Hindlimb muscle (tissue), 1 donor: ENCODE measurements at places on chromosomes 16 and 17. TPM values are rescaled to one million over a fixed set of nuclear protein-coding genes. Genes with fewer than 3 reads are reported as not detected.

DNA sequence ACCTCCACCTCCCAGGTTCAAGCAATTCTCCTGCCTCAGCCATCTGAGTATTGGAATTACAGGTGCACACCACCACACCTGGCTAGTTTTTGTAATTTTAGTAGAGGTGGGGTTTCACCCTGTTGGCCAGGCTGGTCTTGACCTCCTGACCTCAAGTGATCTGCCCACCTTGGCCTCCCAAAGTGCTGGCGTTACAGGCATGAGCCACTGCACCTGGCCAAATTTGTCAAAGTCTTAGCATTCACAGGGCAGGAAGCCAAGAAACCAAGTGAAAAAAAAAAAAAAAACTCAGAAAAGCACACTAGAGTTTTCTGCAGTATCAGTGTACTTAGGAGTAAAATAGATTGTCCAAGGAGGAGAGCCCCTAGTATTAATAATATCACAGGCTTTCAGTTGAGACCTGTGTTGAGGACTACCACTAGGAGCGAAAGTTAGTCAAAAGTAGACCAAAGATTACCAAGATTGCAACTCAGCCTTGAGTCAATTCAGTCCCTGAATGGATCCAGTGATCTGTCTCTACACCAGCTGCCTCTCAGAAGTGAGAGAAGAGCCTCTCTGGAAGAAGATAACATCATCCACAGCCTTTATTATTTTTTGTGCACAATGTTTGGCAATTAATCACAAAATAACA lies 159.7 kb downstream of the CEP112 start:
- no peak for DNase-seq

DNA sequence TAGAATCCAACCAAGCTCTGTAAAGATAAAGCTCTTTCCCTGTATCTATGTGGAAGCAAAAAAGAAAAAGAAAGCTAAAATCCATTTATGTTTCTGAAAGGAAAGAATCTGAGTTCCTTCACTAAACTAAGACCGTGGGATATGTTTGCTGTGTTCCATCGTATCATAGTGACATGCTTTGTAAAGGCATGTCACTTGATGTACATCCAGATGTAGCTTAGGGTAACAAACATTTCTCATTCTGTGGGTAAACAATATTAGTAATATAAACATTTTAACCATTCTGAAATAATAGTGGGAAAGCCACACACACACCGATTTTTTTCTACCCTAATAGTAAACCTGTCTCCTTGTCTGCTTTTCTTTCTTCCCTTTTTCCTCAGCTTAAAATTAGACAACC lies 78.1 kb downstream of the TUBD1 start:
- DNase-seq: no peak

Gene MYH11
- 11.2 TPM for polyA plus RNA-seq

Gene MEOX1
- 10.1 TPM for polyA plus RNA-seq

Gene GFAP
- polyA plus RNA-seq: 0.71 TPM

DNA sequence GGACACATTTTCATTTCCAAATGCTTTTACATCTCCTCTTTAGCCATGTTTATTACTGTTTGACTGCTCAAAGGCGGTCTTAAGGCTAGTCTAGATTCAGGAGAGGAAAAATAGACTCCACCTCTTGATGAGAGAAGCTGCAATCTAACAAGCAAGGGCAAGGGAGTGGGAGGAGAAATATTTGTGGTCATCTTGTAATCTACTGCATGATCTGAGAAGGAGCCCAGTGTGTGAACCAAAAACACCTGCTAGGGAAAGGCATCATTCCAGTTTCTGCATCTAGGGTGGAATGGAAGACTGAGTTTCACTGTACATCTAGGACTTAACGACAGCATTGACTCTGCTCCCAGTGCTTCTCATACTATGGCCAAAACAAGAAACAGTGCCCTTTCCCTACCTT lies 232.2 kb upstream of the HS3ST3A1 start:
- DNase-seq: no peak

GRCh38 chr17:13363771-13364170 lies 238.0 kb downstream of the HS3ST3A1 start:
- no peak for DNase-seq

Gene TBC1D3B
- polyA plus RNA-seq: 10.9 TPM

DNA sequence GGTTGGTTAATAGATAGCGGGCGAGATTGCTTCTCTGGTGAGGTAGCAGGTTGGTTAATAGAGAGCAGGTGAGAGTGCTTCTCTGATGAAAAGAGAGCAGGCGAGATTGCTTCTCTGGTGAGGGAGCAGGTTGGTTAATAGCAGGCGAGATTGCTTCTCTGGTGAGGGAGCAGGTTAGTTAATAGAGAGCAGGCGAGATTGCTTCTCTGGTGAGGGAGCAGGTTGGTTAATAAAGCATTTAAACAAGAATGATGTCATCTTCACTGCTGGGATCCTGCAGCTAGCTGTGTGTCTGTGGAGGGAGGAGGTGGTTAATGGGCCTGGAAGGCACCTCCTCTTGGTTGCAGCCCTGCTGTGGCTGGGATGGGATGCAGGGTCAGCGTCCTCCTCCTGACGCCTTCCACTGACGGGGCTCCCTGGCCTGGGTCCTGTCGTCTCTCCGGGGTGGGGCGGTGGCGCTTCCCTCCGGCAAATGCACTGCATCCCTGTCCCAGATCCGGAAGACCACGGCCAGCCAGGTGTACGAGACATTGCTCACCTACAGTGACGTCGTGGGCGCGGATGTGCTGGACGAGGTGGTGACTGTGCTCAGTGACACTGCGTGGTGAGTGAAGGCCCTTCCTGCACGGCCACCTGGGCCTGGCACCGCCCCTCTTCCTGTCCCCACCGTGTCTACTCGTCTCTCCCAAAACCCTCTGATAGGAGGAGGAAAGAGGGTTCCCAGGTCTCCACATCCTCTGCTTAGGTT lies 99.2 kb upstream of the ZNF750 start:
- DNase-seq: no peak

- peak; percentile 15 for DNase-seq
Measured at GRCh38 chr16:64704386-64704785, 417.5 kb downstream of the CDH11 start.

Gene PLK1
- 11.9 TPM for polyA plus RNA-seq

Gene TEX14
- polyA plus RNA-seq: 4.7 TPM

DNA sequence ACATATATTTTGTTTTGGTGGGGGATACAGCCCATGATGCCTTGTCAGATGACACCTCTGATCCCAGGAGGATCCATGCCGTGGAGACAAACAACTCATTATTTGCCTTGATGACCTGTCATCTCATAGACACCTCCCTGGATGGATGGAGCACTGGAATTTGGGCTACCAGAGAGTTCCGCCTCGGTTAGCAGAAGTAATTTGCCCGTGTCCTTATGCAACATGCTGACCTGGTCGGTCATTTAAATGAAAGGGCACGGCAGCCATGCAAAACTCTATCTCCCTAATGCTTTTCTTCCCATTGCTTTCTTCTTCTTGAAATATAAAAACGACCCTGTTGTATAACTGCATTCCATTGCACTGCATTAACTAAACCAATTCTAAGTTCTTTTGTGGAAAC lies 145.3 kb downstream of the GRIN2A start:
- no peak for DNase-seq

Gene PRPSAP1
- polyA plus RNA-seq: 36.3 TPM

DNA sequence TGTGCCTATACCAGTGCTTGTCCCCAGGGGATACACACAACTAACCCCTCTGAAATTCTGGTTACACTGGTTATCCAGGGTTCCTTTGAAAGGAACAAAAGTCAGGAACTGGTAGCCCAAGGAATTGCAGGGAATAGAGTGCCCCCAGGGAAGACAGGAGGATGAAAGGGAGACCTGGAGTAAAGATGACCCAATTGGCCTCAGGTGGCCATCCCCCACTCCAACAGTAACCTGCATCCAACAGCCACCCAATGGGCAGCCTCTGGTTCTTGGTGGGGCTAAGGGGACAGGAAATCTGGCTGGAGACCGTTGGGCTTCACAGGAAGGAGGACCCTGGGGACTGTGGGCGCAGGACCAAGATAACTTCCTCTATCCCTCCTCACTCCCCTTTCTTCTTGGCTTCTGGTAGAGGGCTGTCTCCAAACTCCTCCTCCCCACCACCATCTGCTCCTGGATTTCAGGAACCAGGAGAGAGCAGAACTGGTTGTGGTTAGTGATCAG lies 826 bp upstream of the MPO start:
- DNase-seq: no peak

- DNase-seq: no peak
Measured at GRCh38 chr17:56845934-56846333, 12.0 kb downstream of the DGKE start.

Gene SAMD14
- 4.0 TPM for polyA plus RNA-seq

DNA sequence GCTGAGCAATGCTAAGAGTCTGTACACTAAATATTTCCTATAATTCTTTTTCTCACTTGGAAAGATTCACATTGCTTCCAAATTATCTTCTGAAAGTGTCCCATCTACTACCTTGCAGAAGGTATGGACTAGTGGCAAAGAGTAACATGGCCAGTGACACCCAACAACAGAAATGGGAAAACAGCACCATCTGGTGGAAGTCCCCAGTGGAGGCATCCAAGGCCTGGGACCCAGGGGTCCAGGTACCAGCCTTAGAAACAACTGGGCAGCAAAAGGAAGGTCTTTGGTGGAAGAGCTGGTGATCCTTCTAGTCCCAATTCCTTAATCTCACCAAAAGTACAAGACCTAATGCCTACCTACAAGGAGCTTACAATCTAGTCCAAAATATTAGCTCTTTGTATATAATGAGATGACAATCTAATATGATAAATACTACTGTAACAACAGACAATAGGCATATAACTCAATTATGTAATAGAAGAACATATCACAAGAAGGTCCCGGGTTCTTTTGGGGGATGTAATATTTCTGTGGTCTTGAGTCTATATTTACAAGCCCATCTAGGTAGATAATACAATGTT lies 55.3 kb downstream of the SKAP1 start:
- DNase-seq: no peak

DNA sequence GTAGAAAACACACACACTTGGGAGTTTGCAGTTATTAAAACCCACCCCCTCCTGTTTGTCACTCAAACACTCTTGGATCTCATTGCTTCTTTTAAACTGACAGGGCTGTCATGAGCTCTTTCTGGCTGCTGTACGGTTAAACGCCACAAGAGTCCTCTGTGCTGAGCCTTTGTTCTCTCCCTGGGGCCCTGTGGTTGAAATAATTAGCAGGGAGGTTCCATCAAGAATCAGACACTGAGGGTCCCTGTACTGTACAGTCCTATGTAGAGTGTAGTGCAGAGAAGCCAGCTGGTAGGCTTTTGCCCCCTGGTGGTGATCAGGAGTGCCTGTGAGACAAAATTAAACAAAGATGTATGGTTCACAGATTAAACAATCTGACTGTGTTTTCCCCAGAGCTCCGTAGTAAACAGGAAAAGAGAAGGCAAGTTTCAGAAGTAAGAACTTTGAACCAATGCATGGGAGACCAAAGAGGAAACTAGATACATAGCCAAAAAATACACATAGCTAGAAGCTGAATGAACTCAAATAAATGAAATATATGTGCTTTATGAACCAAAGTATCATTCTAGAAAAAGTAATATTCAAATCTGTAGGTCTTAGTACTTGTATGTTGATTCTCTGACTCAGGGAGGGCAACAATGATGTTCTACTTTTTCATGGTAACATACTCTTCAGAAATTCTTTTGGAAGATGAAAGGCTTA lies 1.4 kb upstream of the SSH2 start:
- DNase-seq: peak; percentile 71

Gene TNFRSF17
- not detected for polyA plus RNA-seq

- DNase-seq: peak; percentile 82
Measured at GRCh38 chr17:385178-385835, 32.7 kb upstream of the RPH3AL start.

GRCh38 chr17:12979246-12979645 lies 38.6 kb downstream of the ELAC2 start:
- DNase-seq: no peak

Gene C17orf107
- 1.5 TPM for polyA plus RNA-seq

GRCh38 chr16:58843675-58844074 lies 109.6 kb upstream of the GOT2 start:
- no peak for DNase-seq
